BJ (cell line): ENCODE measurements at places on chromosomes 5 and 9.

DNA sequence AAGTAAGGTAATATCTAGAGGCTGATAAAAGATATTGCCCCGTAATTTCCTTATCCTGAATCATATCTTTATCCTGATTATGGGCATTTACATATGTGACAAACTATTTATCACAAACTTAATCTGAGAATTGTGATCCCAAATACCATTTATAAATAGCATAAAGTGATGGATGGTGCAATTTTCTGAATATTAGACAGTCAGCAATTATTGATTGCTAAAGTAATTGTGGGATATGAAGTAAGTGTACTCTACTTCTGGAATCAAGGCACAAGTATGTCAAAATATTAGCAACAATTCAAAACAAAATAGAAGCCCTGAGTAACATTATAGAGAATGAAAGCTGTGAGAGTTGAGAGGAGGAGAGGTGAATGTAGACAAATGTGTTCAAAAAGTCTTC lies 361.9 kb upstream of the CDH6 start:
- no peak for DNase-seq

- DNase-seq = no peak
These were observed 80.5 kb downstream of the SLC1A3 start for GRCh38 chr5:36686881-36687280.

- DNase-seq = no peak
These were observed 33.7 kb upstream of the ZNF366 start for GRCh38 chr5:72540759-72541438.

- no peak for DNase-seq
These were observed 17.9 kb upstream of the SPINK4 start for GRCh38 chr9:33222031-33222430.

DNA sequence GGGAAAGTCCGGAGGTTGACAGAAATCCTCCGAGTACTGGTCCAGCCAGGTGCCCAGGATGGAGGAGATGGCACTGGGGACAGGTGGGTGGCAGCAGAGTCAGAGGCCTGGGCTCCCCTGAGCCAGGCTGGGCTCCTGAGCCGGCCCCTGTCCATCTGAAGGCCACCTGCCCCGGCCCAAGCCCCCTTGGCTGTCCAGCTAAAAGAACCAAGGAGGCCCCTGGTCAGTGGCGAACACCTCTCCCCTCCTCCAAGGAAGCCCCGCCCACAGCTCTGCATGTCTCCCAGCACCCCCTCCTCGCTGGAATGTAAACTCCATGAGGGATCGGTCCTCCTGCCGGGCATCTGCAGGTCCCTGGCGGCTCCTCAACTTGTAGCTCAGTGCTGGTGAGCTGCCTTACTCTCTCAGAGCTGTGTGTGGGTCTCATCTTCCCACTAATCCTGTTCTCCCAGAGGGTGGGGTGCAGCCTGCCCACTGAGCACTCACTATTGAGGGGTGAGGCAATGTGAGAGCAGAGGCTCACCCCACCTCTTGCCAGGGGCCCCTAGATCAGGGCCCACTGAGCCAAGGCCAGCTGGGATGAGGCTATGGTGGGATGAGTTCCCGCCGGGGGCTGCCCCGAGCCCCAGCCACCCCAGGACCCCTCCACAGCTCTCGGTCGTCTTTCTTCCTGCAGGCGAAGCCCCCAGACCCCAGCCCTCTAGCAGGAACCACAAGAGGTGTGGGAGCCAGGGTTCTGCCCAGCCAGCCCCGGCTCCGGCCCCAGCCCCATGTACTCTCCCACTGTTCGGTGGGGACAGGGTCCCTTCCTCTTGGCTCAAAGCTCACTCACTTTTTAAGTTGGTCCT lies 12.0 kb downstream of the RALGDS start:
- no peak for DNase-seq

- DNase-seq = no peak
These were observed 6.8 kb upstream of the NEURL1B start for GRCh38 chr5:172634106-172634899.

- DNase-seq = no peak
These were observed 53.0 kb downstream of the BNC2 start for GRCh38 chr9:16817514-16817913.

- no peak for DNase-seq
These were observed 8.5 kb downstream of the INSYN2B start for GRCh38 chr5:169971780-169972179.
